Right forelimb (tissue), 1 donor: ENCODE measurements at places on chromosomes 7 and 10.

GRCh38 chr10:6320320-6321010, 117.7 kb downstream of the PFKFB3 start:
- no peak for DNase-seq

DNA sequence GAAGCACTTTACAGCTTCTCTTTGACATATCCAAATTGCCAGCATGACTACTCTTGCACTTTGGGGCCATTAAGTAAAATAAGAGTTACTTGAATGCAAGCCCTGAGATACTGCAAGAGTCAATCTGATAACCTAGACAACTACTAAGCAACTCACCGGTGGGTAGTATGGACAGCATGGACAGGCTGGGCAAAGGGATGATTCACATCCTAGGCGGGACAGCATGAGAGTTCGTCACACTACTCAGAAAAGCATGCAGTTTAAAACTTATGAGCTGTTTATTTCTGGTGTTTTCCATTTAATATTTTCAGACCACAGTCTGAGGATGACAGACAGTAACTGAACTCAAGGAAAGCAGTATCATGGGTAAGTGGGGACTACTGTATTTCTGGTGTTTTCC, 84.0 kb downstream of the ORC5 start:
- no peak for DNase-seq

DNA sequence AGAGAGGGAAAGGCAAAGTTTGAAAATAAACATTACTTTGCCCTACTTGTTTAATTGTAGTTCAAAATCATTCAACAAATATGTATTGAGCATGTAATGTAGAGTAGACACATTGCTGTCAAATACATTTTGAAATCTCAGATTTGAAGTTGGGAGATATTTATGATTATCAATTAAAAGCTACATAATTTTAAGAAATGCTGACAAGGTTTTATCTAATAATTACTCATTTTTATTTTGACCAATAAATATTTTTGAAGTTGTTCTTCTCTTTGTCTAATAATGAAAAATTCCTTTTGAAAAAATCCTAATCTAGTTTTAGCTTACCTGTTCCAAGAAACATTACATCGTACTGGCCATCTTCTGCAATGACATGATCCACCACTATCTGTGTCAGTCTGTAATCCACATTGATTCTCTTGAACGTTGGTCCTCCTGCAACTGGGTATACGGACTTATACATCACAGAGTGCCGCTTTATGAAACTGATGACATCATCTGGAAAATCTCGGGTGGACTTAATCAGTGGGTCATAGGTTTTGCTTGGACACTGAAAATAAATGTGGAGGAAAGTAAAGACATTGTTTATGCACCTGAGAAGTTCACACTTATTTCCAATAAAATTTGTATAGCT, 164.7 kb downstream of the SEMA3D start:
- no peak for DNase-seq

DNA sequence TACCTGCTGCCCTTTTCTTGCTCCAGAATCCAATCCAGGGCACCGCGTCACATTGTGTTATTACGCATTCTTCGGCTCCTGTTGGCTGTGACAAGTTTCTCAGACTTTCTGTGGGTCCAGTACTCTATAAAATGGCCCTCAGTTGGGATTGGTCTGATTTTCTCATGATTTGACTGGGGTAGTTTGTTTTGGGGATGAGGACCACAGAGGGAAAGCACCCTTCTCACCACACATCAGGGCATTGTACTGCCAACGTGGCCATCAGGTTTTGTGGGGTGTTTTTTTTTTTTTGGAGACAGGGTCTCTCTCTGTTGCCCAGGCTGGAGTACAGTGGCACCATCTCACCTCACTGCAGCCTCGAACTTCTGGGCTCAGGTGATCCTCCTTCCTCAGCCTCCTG, 17.0 kb upstream of the ORAI2 start:
- DNase-seq = no peak

- DNase-seq = no peak
Measured at GRCh38 chr10:36634916-36635315, 490.5 kb upstream of the ANKRD30A start.

DNA sequence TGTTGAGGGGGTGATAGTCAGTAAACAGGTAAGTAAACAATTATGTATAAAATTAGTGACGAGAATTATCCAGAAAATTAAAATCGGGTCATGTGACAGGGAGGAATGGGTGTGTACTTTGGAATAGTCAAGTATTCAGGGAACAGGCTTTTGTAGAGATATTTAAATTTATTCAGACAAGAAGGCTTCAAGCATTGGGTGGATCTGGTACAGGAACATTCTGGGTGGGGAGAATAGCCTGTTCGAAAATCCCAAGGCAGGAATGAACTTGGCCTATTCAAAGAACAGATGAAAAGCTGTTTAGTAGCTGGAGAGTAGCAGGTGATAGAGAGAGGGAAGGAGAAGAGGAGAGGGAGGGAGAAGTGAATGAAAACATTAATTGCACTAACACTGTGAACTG, 448.9 kb upstream of the FZD8 start:
- DNase-seq = no peak

DNA sequence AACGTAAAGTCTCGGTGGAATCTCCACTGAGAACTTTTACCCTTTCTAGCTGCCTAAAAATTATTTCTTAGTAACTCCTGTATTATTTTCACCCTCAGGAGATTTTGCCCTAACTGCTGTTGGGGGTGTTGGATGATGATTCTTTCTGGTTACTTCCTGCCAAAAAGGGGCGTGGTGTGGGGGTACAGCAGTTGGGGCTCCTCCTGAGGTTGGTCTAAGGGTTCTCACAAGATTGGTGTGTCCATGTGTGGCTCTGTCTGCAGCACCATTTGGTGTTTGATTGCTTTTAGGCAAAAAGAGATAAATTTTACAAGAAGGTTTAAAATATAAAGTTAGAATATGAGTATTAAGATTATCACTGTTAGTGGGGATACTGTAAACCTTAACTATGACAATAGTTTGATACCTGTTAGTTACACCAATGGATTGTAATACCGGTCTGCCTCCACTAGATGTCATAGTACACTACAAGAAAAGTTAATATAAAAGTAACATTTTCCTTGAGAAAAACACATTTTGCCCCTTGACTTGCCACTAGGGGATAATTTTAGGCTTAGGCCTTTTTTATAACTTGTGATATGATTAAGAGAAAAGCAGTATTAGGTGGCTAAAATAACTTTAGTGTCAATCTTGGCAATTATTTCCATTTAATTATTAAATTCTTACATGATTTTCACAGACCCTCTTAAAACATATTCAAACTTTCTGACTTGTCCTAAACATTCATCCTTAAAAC, 928.7 kb downstream of the IPMK start:
- DNase-seq = no peak

- DNase-seq = no peak
Measured at GRCh38 chr7:116802746-116803152, 59.6 kb upstream of the CAPZA2 start.

DNA sequence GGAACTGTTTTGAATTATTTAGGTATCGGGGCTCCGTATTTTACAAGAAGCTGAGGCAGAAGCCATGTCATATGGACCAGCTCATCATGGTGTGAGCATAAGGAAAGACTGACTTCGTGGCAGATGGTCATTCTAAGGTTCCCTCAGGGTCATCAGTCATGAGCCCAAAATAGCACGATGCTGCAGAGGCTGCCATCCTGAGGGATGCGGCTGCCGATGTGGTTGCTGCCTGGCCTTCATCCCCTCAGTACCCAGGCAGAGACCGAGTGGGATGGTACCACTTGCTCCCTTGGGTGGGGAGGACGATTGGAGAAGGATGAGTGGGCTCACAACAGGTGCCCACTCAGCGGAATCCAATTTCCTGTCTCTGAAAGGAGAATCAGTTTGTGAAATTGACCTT, 490.3 kb downstream of the SDK1 start:
- no peak for DNase-seq

- DNase-seq = no peak
Measured at GRCh38 chr10:58023341-58024073, 244.2 kb downstream of the IPMK start.

DNA sequence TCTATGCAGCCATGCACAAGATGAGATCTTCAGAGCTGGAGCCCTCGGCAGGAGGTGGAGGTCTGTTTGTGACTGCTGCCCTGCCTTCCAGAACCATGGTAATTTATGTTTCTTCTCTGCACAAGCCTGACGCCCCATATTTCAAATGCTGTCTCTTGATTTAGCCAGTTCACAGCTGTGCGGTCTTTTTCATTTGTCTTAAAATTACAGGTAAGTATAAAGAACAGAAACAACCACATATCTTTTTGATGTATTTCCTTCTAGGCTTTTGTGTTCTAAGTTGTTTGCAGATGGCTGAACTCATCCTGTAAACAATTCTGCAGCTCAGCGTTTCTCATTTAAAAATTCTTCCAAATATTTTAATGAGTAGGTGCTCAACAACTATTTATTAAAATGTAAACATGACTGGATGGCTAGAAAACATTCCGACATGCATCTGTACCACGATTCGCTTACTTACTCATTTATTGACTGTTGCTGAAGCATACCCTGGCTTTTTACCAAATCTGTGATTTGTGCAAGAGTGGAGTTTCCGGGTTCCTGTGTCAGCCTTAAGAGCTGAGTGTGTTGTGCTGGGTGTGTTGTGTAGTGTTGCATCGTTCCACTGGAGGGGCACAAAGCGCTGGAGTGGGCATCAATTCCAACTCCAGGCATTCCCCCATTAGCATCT, 58.9 kb downstream of the PIP4K2A start:
- no peak for DNase-seq

- DNase-seq = no peak
Measured at GRCh38 chr7:100802951-100803350, 24.4 kb downstream of the EPHB4 start.

- DNase-seq = no peak
Measured at GRCh38 chr7:16721541-16721940, 32.0 kb upstream of the TSPAN13 start.

DNA sequence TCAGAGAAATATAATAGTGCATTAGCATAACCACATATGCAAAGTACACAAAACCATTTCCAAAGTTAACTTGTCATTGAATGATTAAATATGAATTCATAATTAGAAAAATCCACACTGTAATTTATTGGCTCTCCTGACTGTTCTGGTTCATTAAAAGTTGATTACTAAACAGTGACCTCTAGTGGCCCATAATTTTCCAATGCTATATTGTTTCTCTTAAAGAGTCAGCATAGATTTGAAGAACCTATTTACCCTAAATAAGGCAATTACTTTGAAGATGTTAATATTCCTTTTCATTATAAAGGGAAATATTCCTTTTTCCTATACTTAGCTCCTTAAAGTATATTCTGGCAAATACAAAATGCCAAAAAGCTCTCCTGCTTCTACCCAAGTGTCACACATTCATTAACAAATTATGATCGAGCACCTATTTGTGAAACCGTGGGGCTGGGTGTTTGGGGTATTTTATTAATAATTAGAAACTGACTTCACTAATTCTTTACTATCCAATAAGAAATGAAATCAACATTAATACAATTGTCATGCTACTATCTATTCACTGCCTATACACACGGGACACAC, 86.2 kb downstream of the HIBADH start:
- no peak for DNase-seq

GRCh38 chr10:67257018-67257417, 331.2 kb downstream of the LRRTM3 start:
- no peak for DNase-seq

- no peak for DNase-seq
Measured at GRCh38 chr7:91929463-91929862, 11.2 kb upstream of the AKAP9 start.

DNA sequence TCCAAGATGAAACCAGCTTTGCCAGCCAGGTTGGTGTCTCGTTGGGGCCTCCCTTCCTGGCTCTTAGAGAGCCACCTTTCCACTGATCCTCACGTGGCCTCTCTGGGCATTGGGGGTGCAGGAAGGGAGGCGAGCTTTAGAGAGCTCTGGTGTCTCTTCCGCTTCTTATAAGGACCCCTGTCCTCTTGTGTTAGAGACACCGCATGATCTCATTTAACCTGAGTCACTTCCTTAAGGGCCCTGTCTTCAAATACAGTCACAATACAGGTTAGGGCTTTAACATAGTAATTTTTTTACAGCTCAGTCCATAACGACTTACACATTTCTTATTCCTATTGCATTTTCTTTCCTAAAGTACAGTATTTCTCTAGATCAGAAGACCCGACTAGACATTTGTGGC, 535.8 kb downstream of the SDK1 start:
- DNase-seq = no peak

DNA sequence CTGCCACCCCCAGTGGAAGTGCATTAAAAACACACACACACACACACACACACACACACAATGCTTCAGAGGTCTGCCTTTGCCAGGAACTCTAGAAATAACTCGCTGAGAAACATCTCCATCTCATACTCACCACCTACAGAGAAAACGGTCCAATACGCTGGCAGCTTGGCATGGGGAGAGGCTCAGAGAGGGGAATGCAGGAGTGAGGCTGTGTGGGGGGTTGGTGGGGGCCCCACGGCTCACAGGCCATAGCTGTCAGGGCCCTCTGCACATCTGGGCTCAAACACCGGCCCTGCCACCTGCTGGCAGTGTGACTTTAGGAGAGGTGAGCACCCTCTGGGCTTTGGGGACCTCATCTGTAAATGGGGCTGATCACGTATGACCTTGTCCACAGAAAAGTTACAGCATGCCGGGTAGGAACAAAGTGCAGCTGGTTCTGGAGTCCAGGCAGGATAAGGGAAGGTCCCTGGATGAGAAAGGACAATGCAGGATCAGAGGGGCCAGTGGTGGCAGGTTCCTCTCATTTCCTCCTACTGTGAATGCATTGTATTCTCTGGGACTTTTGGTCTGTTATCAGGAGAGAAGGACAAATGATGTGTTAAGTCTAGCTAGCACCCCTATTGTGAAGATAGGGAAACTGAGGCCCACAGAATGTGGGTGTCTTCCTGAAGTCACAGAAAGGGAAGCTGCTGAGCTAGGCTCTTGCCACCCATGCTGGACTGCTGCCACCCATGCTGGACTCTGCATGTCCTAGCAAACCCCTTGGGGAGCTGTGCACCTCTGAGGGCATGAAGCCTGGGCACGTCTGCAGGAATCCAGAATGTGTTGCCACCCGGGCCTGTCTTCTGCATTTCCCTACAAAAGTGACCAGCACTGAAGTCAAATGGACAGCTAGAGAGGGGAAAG, 404.6 kb downstream of the RPS24 start:
- DNase-seq = no peak

DNA sequence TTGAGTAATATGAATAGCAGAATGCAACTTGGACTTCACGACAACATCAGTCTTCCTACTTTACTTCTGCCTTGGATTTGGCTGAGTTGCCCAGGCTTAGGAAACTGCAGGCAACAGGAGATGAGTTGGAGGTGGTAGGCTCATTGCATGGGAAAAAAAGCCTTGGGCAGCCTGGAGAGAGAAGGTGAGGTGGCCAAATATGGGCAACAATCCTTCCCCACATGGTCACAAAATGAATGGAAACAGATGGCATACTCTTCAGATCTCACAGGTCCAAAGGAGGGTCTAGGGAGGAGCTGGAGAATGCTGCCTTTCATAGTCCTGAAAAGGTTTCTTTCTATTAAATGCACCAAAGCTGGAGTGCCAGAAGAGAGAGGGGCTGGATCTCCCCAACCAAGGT, 128.6 kb upstream of the AOAH start:
- no peak for DNase-seq

GRCh38 chr7:90720984-90721760, 125.1 kb downstream of the CDK14 start:
- DNase-seq = peak; percentile 55
